ENCODE measurements at places on chromosomes 2 and 18.
A peak's percentile ranks its signal among the peaks of the same experiment; 100 is the strongest.

DNA sequence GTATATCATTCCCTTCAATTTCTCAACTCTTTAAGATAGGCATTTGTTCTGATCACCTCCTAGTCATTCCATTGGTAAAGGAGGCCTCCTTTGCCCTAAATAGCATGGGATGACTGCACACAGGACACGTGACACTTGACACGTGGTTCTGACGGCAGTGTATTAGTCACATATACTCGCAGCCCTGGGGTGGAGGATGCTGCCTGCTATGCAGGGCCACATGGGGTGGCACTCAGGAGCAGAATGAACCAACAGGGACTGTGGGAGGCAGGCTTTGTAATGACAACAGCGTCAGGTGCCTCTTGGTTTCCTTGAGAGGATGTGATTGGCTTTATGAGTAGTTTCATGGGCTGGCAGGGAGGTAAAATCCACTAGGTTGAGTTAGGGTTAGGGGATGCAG, 9.3 kb upstream of the KCNS3 start:
- DNase-seq = no peak

DNA sequence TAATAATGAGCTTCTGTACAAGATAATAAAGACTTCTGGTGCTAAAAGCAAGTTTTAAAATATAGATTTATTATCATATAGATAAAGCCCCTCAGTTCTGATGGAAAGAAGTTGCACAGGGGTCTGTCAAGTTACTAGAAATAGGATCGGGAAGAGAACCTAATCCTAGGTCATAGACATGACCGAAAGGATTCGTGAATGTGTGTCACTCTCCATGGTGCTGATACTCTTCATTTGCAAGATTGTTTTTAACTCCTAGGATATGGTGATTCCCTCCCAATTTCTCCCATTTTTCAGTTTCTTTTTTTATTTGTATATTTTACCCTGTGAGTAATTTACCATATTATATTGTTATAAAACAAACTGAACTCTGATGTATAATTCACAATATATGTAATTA, 58.9 kb upstream of the CTNNA2 start:
- no peak for DNase-seq

DNA sequence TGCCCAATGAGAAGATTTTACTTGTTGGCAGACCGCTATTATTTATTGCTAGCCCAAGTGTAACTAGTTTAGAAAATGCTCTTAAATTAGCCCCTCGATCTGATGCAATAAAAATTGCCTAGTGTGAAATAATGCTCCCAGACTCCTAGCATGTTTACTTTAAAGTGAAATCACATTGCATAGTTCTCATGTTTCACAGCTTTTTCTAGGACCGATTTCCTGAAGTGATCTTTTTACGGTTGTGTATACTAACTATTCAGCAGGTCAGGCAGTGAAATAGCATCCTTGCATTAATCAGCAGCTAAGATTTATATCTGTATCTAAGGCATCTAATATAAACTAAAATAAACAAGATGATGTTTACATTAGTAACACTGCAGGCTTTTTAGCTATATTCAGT, 52.4 kb downstream of the PMS1 start:
- DNase-seq = no peak

GRCh38 chr2:46335391-46336282, 38.4 kb downstream of the EPAS1 start:
- DNase-seq = no peak

DNA sequence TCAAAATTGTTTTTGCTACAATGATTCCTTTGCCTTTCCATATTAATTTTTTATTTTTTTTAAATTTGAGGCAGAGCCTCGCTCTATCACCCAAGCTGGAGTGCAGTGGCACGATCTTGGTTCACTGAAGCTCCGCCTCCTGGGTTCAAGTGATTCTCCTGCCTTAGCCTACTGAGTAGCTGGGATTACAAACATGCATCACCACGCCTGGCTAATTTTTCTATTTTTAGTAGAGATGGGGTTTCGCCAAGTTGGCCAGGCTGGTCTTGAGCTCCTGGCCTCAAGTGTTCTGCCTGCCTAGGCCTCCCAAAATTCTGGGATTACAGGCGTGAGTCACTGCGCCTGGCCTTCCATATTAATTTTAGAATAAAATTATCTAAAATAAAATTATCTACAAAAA, 41.3 kb downstream of the PTPN4 start:
- no peak for DNase-seq

DNA sequence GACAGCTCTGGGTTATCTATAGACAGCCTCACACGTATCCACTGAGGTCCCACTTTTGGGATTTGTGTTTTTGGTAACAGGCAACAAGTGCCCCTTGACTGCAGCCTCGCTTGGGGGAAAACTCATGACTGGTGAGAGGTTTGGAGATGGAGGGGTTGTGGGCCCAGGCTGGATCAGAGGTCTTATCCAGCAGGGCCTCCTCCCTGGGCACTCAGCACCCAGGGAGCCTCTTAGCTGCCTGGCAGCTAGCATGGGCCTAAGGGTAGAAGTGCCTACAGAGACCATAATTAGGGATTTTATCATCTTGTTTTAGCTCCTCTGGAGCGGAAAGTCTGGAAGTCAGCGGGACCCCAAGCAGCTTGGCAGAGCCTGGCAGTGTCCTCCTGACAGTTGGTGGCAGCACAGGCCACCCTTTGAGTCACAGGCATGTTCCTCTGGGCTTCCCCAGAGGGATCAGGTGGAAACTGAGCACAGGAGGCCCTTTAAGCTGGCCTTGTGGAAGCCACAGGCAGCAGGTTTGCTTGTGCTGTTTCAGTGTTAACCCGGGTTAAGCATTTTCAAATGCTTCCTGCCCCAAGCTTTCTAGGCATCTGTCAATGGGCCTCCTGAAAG, 143.1 kb downstream of the KCTD1 start:
- no peak for DNase-seq

DNA sequence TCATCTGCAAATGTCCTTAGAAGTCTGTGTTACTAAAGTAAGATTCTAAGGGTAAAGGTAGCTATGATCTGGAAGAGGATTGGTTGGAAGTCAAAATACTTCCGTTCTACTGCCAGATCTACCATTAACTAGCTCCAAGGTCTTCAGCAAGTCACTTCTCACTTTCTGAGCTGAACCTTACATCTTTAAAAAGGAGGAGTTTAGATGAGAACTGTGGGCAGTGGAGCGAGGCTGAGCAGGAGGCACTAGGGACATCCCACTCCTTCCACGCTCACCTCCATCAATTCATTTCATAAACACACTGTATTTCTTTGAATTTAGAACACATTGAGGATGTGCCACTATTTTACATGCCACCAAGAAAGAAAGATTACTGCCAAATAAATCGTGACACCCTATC, 143.0 kb downstream of the ABCA12 start:
- no peak for DNase-seq

GRCh38 chr18:69495338-69495737, 94.7 kb downstream of the DOK6 start:
- DNase-seq = no peak

- DNase-seq = no peak
These were observed 169.3 kb upstream of the FN1 start for GRCh38 chr2:215605214-215605613.

GRCh38 chr18:7760967-7761948, 194.1 kb downstream of the PTPRM start:
- DNase-seq = no peak

GRCh38 chr2:225009768-225010167, 32.5 kb downstream of the DOCK10 start:
- DNase-seq = no peak

- DNase-seq = no peak
These were observed 434.2 kb downstream of the MEIS1 start for GRCh38 chr2:66869076-66869475.

GRCh38 chr2:112938904-112939303, 27.9 kb downstream of the IL37 start:
- no peak for DNase-seq

- DNase-seq = no peak
These were observed 1628.0 kb upstream of the PIK3C3 start for GRCh38 chr18:40326985-40327384.

- DNase-seq = peak; percentile 24
These were observed 1.6 kb downstream of the NEU4 start for GRCh38 chr2:241810307-241811200.

GRCh38 chr2:43777306-43777926, 3.6 kb downstream of the DYNC2LI1 start:
- no peak for DNase-seq

DNA sequence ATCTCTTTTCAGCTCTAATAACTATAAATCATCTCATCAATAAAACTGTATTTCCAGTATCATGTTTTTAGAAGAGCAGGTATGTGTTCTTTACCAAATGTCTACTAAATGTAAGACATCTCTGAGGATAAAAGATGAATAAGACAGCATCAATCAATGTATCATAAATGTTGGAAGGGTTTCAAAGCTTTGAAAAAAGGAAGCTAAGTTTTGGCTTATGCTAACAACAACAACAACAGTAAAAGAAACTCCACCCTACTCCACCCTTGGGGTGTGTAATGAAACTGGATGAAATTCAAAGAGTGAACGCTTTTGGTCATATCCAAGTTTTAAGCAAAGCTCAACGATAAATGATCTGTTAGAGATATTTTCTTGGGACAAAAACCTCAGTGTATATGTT, 17.1 kb downstream of the PRKD3 start:
- no peak for DNase-seq

DNA sequence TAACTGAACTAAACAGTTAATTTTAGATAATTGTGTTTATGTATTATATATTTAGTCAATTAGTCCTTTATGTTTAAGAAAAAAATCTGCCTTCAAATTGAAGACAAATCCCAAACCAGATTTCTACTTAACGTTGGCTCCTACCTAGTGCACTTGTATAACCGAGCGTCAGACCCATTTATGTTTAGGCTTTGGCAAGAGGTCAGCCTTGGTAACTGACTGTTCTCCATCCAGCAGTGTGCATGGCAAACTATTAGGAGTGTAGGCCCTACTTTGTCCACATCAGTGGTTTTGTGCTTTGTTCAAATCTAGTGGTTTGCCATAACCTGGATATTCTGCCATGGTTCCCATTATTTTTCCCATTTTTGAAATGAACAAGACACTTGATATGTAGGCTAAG, 114.8 kb downstream of the MIB1 start:
- DNase-seq = no peak

Data from glutamatergic neuron (in vitro differentiated cells).